Left renal pelvis (tissue), 4 donors: ENCODE measurements at places on chromosomes 4 and X. TPM values are rescaled to one million over a fixed set of nuclear protein-coding genes. Genes with fewer than 3 reads are reported as not detected.

The CDS1 gene
- polyA plus RNA-seq: 26.4 TPM

GRCh38 chr4:161906836-161907589, 256.8 kb downstream of the FSTL5 start:
- no peak for DNase-seq

DNA sequence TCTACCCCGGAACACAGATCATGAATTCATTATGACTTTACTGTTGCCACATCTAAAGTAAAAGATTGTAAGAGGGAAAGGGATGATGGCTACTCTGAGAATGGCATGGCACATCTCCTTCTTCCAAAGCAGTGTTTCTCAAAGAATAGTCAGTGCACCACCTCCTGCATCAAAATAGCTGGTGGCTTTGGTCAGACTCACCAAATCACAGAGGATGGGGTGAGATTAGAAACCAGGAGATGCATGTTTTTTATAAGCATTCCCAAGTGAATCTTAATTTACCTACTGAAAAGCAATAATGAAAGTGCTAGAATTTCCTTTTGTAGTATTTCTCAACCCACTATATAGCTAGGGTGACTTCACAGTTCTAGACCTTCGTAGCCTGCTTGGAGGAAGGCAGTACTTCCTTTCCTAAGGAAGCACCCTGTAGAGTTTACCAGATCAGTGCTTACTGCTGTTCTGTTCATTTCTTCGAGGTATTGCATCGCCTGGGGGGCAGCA, 340.8 kb upstream of the KLF3 start:
- no peak for DNase-seq

DNA sequence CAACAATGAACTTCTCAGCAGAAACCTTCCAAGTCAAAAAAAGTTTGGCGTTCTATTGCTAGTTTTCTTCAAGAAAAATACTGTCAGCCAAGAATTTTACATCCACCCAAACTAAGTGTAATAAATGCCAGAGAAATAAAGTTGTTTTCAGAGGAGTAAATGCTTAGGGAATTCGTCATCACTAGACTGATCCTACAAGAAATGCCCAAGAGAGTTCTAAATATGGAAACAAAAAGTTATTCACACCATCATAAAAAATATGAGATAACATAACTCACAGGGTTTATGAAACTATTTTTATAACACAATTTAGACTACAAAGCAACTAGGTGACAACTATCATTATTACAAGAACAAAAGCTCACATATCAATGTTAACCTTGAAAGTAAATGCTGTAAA, 259.5 kb upstream of the GABRA2 start:
- no peak for DNase-seq

The L1CAM gene
- 1.9 TPM for polyA plus RNA-seq

The GPM6B gene
- 10.7 TPM for polyA plus RNA-seq

The PNMA6A gene
- 6.1 TPM for polyA plus RNA-seq

DNA sequence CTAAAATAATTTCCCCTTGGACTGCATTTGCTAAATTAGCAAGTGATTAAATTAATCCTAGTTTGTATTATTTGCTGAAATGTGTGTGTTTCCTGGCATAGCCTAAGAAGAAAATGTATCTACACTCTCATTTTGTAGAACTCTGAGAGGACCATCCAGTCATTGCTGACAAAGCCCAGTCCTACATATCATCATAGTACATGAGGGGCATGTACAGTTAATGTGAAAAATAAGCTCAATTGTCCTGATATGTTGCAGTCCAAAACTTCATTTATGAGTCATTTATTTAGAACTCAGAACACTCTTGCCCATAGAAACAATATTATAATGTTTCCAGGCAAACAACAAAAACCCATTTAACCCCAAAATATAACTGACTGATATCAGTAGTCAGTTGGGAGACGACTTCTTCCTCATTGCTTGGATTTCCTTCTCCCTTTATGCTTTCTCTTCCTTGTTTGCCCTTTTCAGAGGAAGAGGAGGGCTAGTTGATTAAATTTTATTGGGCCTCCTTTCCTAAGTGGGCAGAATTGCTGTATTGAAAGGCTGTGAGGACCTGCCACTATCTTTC, 26.9 kb upstream of the BBS12 start:
- no peak for DNase-seq

- no peak for DNase-seq
Measured at GRCh38 chr4:188714907-188715306, 575.7 kb downstream of the TRIML1 start.

DNA sequence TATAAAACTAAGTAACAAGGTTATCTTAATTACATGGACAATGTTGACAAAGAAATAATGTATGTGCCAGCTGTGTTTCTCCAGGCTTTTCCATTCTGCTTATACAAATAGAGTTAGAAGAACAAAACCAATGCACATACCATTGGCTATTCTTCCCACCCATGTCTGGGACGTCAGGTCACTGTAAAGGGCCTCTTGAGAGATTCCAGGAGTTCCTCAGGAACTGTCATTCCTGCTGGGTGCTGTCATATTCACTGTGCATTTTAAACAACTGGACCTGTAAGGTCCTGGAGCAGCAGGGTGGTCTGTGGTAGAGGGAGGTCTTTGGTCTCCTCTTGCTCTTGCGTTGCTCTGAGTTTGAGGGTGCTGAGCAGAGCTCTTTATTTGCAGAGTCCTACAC, 74.6 kb upstream of the AP1S2 start:
- no peak for DNase-seq

- DNase-seq: no peak
Measured at GRCh38 chr4:176967586-176967985, 174.9 kb upstream of the VEGFC start.

The GAGE12F gene
- not detected for polyA plus RNA-seq

The CLTRN gene
- polyA plus RNA-seq: 0.81 TPM

DNA sequence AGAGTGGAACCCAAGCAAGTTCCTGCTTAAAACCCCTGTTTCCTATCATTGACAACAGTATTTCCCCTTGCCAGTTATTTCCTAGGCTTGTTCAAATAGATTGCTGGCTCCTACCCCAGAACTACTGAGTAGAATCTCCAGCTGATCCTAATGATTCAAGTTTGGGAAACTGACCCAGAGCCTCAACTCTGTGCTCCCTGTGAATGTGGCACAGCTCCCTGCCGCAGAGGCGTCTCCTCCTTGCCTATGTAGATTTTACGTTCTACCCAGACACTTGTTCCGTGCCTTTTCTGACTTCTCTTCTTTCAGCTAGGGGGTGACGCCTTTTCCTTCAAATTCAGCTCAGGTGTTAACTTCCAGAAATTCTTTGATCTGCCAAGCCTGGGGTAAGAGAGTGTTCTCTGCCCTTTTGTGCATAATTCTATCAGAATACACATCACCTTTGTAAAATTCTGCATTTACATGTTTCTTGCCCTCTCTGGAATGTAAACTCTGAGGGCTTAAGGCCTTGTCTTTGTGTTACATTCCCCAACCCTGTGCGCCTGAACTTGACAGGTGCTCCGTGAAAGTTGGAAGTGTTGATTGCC, 4.4 kb downstream of the LSM6 start:
- no peak for DNase-seq
